ENCODE measurements at places on chromosomes 5 and 9. TPM values are rescaled to one million over a fixed set of nuclear protein-coding genes. Genes with fewer than 3 reads are reported as not detected.
A peak's percentile ranks its signal among the peaks of the same experiment; 100 is the strongest.

Gene IDNK
- 3.3 TPM for total RNA-seq

DNA sequence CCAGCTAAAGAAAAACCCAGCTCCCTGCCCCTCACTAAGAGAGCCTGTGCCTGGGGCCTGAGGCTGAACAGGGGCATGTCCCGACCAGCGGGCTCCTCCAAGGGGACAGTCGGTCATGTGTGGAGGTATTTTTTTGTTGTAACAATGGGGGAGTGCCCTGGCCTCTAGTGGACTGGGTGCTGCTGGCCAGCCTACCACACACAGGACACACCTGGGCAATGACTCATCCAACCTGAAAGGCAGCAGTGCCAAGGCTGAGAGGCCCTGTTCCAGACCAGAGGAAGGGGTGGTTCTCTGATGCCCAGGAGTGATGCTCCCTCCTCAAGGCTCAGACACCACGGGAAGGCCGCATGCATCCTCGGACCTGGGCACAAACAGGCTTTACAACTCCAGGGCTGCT is 181.5 kb downstream of the OLFM1 start:
- no peak for DNase-seq

DNA sequence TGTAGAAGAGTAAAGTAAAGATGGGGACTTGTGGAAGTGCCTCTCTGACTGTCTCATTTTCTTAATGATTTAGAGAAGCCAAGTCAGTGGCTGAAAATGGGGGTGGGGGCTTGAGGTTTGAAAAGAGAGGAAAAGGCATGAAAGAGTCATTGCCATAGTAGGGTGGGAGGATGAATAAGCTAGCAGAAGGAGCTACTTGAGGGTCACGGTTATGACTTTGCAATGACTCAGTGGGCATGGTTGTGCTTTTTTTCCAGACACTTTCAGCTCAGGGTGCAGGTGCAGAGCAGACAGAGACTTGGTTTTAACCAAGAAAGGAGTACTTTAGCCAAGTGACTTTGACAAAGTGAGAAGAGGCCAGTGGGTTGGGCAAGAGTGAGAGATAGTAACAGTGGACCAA is 117.8 kb downstream of the PTTG1 start:
- no peak for DNase-seq

Gene TERT
- total RNA-seq = not detected

- DNase-seq = no peak
Measured at GRCh38 chr9:36149197-36149596, 12.7 kb downstream of the GLIPR2 start.

GRCh38 chr9:93089481-93089991 is 6.5 kb upstream of the CARD19 start:
- no peak for DNase-seq

DNA sequence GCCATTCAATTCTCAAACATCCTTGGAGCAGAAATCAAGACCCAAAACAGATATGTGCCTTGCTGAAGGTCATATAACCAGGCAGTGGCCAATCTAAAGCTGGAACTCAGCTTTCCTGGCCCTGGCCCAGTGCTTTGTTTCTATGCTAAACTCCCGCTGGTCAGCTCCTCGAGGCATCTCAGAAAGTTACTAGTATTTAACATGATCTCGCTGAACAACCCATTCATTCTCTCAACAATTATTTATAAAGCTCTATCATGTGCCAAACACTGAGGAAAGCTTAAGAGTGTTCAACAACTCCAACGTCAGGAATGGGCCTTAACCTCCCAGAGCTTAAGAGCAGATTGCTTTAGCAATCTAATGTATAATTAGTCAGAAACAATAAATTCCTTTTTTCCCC is 54.0 kb downstream of the FOXD1 start:
- no peak for DNase-seq

Gene MCC
- total RNA-seq = 61.1 TPM

Gene EIF4E1B
- total RNA-seq = 0.27 TPM

Gene C5
- 10.9 TPM for total RNA-seq

DNA sequence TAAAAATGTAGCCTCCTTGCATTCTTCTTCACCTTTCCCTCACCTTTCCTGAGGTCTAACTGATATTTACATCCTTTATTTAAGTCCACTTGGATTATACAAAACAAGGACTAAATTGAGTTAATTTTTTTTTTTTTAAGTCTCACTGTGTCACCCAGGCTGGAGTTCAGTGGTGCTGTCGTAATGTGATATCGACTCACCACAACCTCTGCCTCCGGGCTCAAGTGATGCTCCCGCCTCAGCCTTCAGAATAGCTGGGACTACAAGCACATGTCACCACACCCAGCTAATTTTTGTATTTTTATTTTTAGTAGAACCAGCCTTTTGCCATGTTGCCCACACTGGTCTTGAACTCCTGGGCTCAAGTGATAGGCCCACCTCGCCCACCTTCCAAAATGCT is 195.3 kb downstream of the BNC2 start:
- no peak for DNase-seq

DNA sequence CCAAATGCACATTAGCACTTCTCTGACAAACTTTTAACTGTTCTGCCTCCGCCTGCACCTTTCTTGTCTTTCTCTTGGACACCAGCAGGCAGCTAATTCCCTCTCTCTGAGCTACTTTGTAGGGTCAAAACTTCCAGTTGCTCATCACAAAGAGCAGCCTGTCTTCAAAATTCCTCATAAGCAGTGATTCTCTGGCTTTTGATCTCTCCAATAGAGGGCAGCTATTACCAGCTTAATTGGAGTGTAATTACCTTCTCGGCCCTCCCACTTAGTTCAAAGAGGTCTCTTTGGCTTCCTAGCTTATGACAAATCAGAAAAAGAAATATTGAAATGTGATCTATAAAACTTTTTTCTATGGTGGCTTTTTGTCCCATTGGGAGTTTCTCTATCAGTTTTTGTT is 43.6 kb upstream of the RAD23B start:
- no peak for DNase-seq

Gene ZNF883
- 25.4 TPM for total RNA-seq

Gene HTR4
- 0.54 TPM for total RNA-seq

- no peak for DNase-seq
Measured at GRCh38 chr5:51383131-51384121, at the start of gene ISL1. Gene ISL1 (plus strand): TSS chr5:51383448. CDS start chr5:51383672, 224 bp downstream.

DNA sequence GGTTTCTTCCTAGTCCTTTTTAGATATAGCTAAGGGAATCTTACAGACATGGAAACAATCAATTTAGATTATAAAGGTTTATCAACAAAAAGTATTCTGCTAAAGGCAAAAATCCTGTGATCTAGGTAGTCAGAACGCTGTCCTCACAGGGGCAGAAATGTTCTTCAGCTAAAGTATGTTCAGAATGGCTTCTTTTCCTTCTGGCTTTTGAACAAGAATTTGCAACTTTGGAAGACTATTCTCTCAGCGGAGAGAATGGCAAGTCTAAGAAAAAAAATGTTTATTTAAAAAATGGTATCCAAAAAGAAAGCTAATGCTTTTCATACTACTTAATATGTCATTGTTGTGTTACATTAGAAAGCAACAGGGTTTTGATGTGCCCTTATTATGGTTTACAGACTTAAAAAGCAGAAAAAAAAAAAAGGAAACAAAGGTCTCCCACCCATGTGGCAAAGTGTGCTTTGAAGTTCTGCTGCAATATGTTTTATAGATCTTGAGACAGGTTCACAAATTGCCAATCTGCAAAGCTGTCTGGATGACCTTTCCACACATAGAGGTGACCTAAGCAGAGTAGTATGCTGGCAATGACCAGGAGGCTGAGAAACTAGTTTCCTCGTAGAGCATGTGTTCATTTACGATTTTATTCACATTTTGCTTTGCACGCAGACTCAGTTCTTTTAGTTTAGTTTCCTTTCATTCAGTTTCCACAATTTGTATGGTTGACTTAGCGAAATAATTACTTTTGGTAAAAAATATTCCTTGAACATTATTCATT is 45.1 kb upstream of the PJA2 start:
- no peak for DNase-seq

DNA sequence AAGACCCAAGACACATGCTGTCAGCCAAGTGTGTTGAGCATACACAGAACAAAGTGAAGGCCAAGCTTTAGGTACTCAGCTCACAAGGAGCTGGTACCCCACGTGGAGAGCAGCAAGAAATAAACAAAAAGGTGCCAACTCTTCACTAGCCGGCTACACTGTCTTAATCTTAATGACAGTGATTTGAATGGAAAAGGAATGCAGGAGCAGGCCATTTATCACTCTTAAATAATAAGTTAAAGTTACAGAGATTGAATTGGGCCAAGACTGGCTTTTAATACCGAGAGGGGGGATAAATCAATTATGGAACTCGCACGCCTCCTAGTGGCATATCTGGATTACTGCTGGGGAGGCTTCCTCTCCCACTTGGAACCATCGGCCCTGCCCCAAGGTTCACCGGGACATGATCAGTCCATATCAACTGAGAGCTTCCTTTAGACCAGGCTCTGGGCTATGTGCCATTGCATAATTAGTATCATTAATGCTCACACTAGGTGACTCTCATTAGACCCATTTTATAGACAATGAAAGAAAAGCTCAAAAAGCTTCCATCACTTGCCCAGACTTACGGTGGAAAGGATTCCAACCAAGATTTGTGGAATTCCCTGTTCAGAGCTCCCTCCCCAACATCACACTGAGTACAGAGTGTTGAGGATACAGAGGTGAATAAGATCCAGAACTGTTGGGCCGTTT is 94.0 kb downstream of the ACTL7B start:
- DNase-seq = peak; percentile 6

GRCh38 chr5:128905568-128906110 is 59.6 kb upstream of the SLC27A6 start:
- DNase-seq = peak; percentile 12

GRCh38 chr5:60820593-60821487 is 23.2 kb downstream of the ELOVL7 start:
- no peak for DNase-seq

Gene FOXD4L5
- 0.64 TPM for total RNA-seq

- no peak for DNase-seq
Measured at GRCh38 chr9:126628969-126629674, 15.4 kb downstream of the LMX1B start.

DNA sequence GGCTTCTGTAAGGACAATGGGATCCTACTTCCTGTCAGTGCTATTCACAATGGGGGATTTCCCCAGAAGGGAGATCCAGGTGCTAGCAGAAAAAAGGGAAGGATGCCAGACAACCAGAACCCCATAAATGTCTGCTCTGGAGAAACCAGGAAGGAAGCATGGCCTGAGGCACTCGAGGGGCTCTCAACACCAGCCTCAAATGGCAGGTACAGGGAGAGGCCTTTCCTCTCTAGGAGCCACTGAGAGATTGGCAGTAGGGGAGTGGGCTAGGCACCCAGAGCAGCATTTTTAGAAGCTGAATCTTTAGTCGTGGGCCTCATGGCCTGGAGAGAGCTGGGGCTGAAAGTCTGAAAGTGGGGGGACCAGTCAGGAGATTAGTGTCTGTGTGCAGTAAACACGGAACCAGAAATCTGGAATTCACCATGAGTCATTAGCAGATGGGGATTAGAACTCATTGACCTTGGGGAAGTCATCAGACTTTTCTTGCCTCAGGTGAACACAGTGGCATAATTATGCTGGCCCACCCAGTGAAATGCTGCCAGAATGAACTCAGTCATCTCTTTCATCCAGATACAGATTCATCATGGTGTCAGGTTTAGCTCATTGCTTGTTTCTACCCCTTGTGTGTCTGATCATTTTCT is 28.3 kb downstream of the ARHGEF28 start:
- DNase-seq = no peak

DNA sequence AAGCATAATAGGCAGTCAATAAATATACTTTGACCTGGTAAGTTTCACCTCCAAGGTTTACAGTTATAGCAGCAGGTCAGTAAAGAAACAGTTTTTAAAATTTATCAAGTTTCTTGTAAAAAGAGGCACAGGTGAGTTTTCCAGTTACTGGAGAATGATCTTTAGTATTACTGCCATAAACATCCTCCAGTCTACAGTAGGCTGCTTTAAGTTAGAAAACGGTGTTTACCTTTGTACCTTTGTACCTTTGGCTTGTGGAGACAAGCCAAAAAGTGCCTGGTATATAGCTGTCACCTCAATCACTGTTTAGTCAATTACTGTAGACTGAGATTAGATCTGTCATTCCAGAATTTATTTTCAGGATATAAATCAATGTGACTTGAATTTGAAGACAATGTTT is 42.7 kb upstream of the SRFBP1 start:
- DNase-seq = no peak

GRCh38 chr5:66273121-66273520 is 129.0 kb downstream of the SREK1 start:
- no peak for DNase-seq

Gene FOXD4L4
- total RNA-seq = 0.45 TPM

DNA sequence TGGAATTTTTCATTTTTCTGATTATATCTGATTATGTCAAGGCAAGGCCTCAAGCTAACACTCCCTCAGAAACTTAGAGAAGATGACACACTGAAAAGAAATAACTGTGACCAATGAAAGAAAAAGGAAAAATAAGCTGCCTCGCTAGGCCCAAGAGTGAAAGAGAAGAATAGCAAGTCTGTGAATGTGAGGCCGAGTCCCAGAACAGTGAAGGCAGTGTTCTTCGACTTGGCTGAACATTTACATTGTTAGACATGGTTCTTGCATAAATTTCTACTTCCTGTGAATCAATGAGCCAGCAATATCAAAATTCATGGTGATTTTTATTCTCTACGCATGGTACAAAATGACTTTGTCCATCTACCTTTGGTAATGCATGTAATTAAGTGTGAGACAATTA is at the start of gene ATP10B:
Gene ATP10B (minus strand): TSS at position 163 of the 400 bp plus-strand sequence. CDS start 164,137 bp downstream, outside the sequence.
- no peak for DNase-seq

Gene WNT8A
- total RNA-seq = not detected

Gene ANKRD18A
- 7.3 TPM for total RNA-seq

DNA sequence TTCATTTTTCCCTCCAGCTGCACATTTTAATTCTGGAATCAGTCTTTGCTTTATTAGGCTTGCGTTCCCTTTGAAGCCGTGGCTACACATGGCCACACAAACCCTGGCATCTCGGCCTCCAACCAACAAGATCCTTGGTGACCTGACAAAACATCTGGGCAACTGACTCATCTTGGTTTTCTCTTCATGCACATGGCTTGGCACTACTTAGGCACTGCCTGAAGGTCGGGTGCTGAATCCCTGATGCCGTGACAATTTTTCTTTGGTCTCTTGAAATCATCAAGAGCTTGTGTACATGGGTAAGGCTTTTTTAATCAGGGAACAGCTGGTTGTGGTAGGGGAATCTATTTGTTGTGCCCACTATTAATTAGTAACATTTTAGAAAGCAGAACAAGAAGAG is 16.0 kb upstream of the PAPPA start:
- DNase-seq = no peak

- DNase-seq = no peak
Measured at GRCh38 chr5:181173027-181173419, 25.6 kb downstream of the OR2V2 start.

Gene SPINK5
- total RNA-seq = 0.09 TPM

GRCh38 chr9:85515021-85515420 is 226.7 kb downstream of the AGTPBP1 start:
- DNase-seq = no peak

Gene LCN15
- total RNA-seq = not detected

GRCh38 chr5:72005671-72006070 is 101.6 kb upstream of the MAP1B start:
- no peak for DNase-seq

Data from cerebellum (tissue), 4 donors.